ENCODE measurements at places on chromosomes 11 and 22.
A peak's percentile ranks its signal among the peaks of the same experiment; 100 is the strongest.

DNA sequence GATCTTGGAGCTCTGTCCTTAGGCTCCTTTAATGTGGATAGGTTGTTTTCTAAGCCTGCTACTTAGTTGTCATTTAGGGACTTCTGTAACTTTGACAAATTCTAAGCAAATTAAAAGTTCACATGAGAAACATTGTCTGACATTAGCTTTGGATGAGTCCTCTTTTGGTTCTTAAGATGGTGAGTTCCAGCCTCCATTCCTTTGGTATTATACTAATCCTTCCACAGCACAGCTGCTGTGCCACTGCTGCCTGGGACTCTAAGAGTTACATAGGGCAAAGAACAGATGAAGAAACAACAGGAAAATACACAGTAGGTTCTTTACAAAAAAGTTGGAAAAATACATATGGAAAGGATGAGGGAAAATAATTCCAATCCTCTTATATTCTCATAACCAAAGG, 25.3 kb upstream of the PIK3C2A start:
- DNase-seq = no peak

GRCh38 chr11:66219846-66220565, 48.4 kb upstream of the RAB1B start:
- no peak for DNase-seq

DNA sequence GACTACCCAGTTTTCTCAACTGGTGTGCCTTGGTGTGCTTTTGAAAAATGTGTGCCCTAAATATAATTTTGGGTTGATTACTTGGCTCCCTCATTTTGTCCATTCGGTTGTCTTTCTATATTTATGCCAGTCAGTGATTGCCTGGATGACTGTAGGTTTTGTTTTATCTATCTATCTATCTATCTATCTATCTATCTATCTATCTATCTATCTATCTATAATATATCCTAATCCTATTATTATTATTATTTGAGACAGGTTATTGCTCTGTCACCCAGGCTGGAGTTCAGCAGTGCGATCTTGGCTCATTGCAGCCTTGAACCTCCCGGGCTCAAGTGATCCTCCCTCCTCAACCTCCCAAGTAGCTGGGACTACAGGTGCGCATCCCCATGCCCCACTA, 111.4 kb upstream of the GRK3 start:
- DNase-seq = no peak

- DNase-seq = no peak
Observed at GRCh38 chr11:28461338-28461737, 353.1 kb downstream of the METTL15 start.

DNA sequence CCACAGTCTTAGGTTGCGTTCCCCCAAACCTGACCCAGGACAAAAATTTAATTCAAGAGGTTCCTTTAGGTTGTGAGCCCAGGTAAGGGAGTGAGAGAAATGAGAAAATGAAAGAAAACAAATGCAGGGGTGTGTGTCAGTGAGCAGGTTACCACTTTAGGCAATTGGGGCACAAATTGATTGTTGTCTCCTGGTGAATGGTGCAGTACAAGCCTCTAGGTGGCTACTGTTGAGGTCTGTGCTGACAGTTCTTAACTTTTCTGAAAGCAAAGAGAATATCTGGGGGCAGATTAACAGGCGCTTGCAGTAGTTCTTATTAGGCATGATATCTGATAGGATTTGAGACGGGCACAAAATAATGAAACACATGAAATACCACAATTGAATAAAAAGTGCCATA, 894.6 kb downstream of the FAM181B start:
- no peak for DNase-seq

GRCh38 chr22:43186272-43187170, at the start of gene TTLL12:
Gene TTLL12 (minus strand): TSS chr22:43187134. CDS start chr22:43187069, 65 bp downstream.
- peak; percentile 34 for DNase-seq

GRCh38 chr22:42548597-42549330, 5.0 kb upstream of the SERHL2 start:
- no peak for DNase-seq

DNA sequence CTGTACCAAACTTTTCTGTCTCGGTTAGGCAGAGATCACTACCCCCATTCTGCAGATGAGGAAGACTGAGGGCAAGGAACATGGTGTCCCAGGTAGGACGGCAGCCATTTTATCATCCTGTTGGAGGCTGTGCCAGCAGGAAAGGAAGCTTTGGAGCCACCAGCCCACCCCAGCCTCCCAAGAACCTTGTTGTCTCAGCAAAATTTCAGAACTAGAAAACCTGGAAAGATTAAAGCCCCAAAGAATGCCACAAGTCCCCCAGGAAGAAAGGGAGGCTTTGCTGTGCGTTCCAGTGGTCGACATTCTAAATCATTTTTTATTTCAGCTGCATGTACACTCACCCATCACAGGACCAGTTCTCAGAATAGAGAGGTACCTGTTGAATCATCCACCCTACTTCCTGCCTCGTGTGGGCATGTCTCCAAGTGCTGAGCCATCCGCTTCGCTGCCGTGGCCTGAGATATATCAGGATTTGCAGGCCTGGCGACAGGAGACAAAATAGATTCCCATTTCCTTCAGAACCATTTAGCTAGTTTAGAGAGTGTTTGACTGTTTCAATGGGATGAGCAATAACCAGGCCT, 13.0 kb upstream of the EIF3D start:
- peak; percentile 56 for DNase-seq

GRCh38 chr11:109416601-109417000, 5.4 kb upstream of the C11orf87 start:
- no peak for DNase-seq

GRCh38 chr11:122343210-122343609, 227.2 kb upstream of the BLID start:
- no peak for DNase-seq

DNA sequence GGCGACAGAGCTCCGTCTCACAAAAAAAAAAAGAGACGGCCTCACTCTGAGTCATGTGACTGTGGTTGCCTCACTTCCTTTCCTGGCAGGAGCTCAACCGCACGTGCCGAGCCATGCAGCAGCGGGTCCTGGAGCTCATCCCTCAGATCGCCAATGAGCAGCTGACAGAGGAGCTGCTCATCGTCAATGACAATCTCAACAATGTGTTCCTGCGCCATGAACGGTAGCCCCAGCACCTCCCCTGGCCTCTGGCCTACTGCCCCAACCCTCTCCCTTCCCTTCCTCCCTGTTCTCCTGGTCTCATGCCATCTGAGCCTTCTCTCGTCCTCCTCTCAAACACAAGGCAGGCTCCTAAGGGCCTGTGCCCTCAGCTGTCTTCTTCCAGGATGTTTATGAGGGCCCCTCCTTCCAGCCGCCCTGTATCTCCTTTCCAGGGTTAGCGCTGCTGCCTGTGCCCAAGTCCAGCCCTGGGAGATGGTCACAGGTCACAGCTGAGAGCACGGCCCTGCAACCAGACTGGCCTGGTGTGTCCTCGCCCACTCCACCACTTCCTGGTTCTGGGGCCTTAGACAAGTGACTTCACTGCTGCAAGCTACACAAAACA, 30.7 kb downstream of the TOM1 start:
- peak; percentile 56 for DNase-seq

DNA sequence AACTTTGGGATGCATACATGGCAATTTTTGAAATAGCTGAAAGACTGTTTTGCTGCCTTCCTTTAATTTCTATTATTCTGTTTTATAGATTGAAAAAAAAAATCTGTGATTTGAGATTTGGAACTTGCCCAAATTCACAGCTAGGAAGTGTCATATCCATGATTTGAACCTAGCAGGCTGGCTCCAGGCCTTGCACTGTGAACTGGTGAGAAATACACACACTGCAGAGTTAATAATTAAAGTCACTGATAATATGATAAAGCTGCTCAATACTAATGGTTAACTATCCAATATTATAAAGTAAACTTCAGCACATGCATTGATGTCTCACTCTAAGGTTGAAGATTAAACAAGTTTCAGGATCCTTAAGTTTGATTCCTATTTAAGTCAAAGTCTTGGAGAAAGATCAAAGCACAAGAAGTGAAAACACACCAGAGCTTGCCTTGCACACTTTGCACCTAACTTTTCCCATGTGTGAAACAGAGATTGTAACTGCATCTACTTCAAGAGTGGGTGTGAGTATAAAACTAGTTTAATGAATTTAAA, 150.6 kb upstream of the CCDC179 start:
- no peak for DNase-seq

DNA sequence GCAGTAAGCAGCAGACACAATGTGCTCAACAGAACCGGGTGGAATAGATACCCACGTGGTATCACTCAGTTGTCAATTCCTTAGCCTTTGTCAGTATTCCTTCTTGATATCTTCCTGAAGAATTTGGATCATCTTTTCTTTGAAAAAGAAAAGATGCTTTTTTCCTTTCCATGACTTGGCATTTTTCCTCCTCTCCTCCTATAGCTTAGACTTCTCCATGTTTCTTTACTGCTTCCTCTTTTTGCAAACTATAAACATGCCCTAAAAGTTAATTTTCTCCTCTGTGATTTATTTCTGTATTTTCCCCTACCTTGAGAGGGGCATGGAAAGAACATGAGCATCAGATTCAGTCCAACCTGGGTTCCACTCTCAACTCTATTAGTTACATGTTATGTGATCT, 11.7 kb downstream of the CBLIF start:
- no peak for DNase-seq

- DNase-seq = no peak
Observed at GRCh38 chr22:42561856-42562255, 8.1 kb downstream of the SERHL2 start.

DNA sequence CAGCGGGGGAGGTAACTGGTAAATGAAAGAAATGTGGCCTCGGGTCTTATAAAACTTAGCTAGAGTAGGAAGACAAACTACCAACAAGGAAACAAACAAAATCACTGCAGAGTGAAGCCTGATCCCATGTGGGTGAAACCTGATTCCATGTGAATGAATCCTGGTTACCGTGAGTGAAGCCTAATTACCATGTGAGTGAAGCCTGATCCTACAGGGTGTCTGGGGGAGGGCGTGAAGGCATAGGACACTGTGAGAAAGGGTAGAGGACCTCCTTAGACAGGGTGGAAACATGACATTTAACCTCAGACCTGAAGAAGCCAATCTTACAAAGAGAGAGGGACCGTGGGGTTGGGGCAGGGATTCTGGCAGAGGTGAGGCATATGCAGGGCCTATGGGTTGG, 106.2 kb upstream of the USP47 start:
- DNase-seq = no peak

DNA sequence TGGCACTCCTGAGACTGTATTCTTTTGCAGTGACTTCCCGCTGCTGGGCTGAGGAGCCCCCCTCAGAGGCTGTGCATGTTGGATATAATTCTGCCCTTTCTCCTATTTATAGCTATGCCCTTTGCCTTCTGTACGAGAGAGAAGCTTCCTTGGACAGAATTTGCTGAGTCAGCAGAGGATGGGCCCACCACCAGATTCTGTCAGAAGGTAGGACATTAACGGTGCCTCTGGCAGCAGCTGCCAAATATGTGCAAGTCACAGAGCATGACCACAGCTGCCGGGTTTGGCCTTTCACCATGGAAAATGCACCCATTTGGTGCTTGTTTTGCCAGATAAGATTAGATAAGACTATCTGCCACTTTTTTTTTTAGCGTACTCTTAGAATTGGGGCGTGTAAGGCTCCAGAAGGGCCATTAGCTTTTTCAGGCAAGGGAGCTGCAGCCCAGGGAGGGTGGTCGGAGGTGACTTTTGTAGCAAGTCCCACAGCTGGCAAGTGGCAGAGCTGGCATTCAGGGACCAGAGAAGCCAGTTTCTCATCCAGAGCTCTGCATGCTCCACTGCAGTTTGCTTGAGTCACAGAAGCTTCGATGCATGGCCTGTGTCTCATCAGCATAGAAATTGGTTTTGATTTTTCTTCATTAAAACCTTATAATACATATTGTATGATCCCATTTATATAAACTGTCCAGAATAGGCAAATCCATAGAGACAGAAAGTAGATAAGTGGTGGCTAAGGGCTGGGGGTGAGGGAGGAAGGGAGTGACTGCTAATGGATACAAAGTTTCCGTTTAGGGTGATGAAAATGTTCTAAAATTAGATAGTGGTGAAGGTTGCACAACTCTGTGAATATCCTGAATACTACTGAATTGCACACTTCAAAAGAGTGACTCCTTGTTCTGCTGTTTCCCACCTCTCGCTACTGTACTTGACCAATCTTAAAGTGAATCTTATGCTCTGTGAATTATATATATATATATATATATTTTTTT, 15.8 kb downstream of the UPB1 start:
- DNase-seq = no peak

DNA sequence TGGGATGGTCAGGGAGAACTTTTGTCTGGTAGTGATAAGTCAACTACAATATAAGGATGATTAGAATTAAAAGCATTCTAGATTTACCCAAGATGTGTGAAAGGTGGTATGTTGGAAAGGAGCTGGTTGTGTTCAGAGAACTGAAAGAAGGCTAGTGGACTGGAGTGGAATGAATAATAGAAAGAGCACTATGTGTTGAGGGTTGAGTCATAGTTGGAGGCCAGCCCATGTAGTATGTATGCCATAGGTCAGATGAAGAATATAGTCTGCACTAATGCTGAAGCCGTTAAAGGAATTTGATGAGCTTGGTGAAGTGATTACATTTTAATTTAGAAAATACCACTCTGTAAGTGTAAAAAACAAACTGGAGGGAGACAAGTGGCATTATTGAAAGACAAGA, 514.1 kb downstream of the CNTN5 start:
- DNase-seq = no peak

DNA sequence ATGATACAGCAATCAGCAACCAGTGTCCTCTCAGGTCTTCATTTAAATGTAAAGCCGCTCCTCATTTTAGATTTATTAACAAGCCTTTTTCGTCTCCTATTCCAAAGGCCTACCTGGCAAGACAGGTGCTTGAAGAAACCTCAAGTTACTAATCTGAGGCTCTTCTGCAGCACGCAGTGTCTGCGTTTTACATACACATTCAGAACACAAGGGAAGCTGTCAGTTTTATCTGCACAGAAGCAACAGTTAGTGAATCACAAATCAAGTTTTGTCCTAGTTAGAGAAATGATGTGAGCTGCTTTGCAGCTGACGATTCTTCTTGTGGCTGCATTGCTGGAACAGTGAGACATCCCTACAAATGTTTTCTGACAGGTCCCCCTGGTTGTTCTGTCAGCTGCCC, 308.8 kb upstream of the NARS2 start:
- DNase-seq = no peak

DNA sequence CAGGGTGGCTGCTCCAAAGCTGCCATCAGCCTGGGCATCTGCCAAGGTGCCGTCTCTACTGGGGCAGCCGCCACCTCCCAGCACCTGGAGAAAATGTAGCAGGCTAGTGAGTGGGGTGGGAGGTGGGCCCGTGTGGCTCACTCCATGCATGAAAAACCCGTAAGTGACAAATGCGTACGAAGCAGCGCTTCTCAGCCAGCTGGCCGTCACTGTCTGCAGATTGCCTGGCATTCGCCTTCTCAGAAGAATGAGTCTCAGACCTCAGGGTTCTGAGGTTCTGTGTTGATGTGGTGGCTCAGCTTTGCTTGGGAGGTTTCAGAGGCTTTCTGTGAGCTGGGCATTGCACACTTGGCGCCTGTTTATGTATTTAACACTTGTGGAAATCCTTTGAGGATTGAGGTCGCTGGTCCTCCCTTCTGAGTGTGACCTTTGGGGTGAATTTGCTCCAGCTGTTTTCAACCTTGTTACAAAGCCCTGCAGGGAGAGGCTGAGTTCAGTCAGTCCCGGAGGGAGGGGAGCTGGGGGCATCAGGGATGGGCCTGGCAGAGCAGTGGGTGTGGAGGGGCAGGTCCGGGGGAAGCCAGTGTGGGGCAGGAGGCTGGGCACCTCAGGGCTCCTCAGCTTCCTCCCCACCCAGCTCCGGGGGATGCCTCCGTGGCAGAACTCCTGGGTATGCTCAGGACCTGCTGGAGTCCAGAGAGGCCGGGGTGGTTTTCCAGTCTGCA, 977.0 kb downstream of the TBC1D22A start:
- no peak for DNase-seq

- no peak for DNase-seq
Observed at GRCh38 chr11:8352103-8352875, 88.6 kb upstream of the LMO1 start.
